ENCODE measurements at places on chromosomes 1 and 21. TPM values are rescaled to one million over a fixed set of nuclear protein-coding genes. Genes with fewer than 3 reads are reported as not detected.

Gene RHD
- not detected for total RNA-seq

Gene GBP3
- 32.3 TPM for total RNA-seq

Gene LCE2B
- total RNA-seq, result not detected

Gene TSPEAR
- 2.1 TPM for total RNA-seq

Gene CACHD1
- total RNA-seq, result 16.0 TPM

Gene GBP7
- total RNA-seq, result not detected

- DNase-seq, result no peak
Measured at GRCh38 chr1:94778808-94779207, 41.3 kb upstream of the SLC44A3 start.

GRCh38 chr1:238982736-238983135 is 403.6 kb upstream of the CHRM3 start:
- DNase-seq, result no peak

DNA sequence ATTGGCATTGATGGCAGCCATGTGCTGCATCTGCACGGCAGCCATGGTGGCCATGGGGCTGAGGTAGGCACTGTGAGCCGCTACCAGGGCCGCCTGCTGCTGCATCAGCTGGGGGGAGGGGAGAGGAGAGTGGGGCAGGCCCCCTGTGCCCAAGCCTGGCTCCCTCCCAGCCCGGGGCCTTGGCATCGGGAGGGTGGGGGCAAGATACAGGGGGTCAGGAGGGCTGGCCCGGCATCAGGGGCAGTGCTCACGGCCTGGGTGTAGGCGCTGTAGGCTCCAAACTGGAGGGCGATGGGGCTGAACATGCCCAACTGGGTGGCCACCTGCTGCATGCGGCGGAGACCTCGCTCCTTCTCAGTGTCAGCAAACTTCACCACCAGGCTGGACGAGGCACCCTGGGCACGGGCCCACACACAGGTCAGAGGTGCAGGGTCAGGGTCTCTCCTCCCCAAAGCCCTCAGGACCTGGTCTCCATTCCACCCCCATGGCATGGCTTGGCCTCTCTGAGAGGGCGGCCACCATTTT is 9.0 kb downstream of the CELF3 start:
- DNase-seq, result no peak

DNA sequence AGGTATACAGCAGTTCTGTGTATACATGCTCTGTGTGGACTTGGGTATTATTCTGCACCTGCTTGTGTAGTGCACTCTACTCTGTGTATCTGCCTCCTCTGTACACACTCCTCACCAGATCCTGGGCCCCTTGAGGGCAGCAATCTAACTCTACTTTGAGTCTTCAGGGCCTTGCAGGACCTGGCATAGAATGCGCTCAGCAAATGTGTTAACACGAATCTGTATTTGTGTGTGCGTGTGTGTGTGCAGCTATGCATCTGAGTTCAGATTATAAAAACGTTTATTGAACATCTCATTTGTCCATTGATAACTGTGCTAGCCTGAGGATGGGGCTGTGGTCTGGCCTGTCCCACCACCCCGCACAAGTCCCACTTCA is 3.9 kb upstream of the MEF2D start:
- DNase-seq, result no peak

DNA sequence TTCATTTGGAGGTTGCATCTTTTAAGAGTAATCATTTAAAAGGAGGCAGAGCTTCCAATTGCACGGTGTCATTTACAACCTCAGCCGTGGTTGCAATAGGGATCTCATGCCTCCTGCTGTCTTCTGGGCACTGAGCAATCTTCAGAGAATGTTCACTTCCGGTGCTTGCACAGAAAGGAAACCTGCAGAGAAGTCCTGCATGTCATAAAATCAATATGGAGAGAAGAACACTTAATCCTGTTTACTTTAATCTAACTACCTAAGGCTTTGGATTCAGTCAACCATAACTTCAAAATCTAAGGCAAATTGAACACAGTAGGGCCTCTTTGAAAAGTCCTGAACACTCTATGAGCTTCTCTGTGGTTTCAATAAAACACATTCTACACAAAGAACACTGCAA is 11.3 kb upstream of the MAP10 start:
- DNase-seq, result peak; percentile 30

DNA sequence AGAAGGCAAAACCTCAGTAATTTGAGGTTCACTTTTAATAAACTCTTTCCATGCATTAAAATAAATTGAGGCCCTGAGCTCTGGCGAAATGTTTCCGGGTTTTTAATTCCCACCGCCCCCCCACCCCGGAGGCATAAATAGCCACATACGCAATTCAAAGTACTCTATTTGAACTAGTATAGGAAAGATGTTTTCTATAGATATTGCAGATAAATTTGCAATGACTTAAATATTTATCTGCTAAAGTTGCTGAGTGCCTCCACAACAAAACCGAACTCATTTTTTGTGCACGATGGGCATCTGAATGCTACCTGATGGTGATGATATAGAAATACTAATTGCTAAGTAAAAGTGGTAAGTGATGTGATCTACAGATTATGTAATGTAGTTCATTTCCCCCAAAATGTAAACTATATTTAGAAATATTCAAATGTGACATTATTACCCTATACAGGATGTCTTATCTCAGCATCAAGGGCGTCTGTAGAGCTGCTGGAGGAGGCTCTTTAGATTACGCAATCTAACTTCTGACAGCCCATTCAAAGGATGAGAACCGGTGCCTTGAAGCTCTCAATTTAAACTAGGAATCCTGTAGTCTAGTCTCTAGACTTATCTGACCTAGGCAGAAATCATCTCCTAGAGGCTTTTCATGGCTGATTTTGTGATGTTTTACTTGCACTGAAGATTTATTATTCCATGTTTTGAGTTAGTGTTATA is 8.5 kb downstream of the IRF2BP2 start:
- peak; percentile 87 for DNase-seq

GRCh38 chr1:15836772-15837669 is 10.5 kb upstream of the SPEN start:
- peak; percentile 22 for DNase-seq

GRCh38 chr1:193479187-193479586 is 292.8 kb upstream of the B3GALT2 start:
- no peak for DNase-seq

GRCh38 chr1:9229549-9229948 is 5.0 kb upstream of the H6PD start:
- no peak for DNase-seq

DNA sequence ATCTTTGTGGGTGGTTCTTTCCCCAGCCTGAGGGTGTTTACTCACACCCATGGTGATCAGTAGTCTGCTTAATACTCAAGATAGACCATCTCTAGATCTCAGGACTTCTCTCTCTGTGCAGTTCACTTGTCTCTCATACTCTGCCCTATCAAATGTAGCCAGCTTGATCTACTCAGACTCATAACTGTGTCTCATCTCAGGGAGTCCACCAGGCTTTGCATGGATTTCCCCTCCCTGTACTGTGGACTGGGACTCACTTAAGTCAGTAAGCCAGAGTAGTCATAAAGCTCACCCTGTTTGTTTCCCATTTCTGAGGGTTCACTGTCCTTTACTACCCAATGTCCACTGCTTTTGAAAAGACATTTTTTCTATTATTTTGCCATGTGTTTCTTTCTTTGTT is 41.8 kb downstream of the LYPLAL1 start:
- DNase-seq, result no peak

- DNase-seq, result no peak
Measured at GRCh38 chr1:86515597-86515996, 31.3 kb upstream of the CLCA4 start.

- peak; percentile 46 for DNase-seq
Measured at GRCh38 chr1:55337801-55338447, 122.8 kb upstream of the USP24 start.
